ENCODE measurements at places on chromosomes 3 and 15. TPM values are rescaled to one million over a fixed set of nuclear protein-coding genes. Genes with fewer than 3 reads are reported as not detected.

The OSTN gene
- under 0.01 TPM for total RNA-seq

The WNT5A gene
- 145 TPM for total RNA-seq

The CADM2 gene
- total RNA-seq: 0.29 TPM

The TMC3 gene
- total RNA-seq: not detected

The ADAMTS7 gene
- total RNA-seq: 32.4 TPM

The FAM3D gene
- not detected for total RNA-seq

The TEX55 gene
- total RNA-seq: not detected

The RPL29 gene
- 862 TPM for total RNA-seq

The CDHR4 gene
- total RNA-seq: not detected

The DNAH12 gene
- under 0.01 TPM for total RNA-seq

The DISP2 gene
- total RNA-seq: 0.36 TPM

The CATSPER2 gene
- 1.1 TPM for total RNA-seq

The MAGEL2 gene
- total RNA-seq: not detected

The CKMT1A gene
- not detected for total RNA-seq

The CSK gene
- total RNA-seq: 30.6 TPM

The LRTM1 gene
- total RNA-seq: not detected

The TF gene
- 0.88 TPM for total RNA-seq

The MFGE8 gene
- 209 TPM for total RNA-seq

The MRAS gene
- 80.7 TPM for total RNA-seq

The RSRC1 gene
- 73.1 TPM for total RNA-seq

The SLC51B gene
- not detected for total RNA-seq

The UROC1 gene
- total RNA-seq: not detected

The HIGD2B gene
- total RNA-seq: not detected

The STRIT1 gene
- not detected for total RNA-seq

The C3orf70 gene
- 1.4 TPM for total RNA-seq

The SAMMSON gene
- total RNA-seq: not detected

The ARRDC4 gene
- 17.0 TPM for total RNA-seq

The FANCD2OS gene
- total RNA-seq: not detected

The AGBL1 gene
- total RNA-seq: not detected

The PARP9 gene
- total RNA-seq: 29.2 TPM

The CMC1 gene
- total RNA-seq: 5.8 TPM

The MEX3B gene
- total RNA-seq: 11.2 TPM

Data from osteoblast (primary cell).